ENCODE measurements at places on chromosomes 12 and 14.

- DNase-seq, result peak; percentile 45
Measured at GRCh38 chr14:59870277-59871165, at the start of gene RTN1. Gene RTN1, minus strand, starts transcription at chr14:59870776. Its CDS starts 146 bp downstream, at chr14:59870630.

- no peak for DNase-seq
Measured at GRCh38 chr12:129530517-129530916, 373.3 kb downstream of the TMEM132D start.

- no peak for DNase-seq
Measured at GRCh38 chr12:101097829-101098580, 112.0 kb downstream of the SLC5A8 start.

DNA sequence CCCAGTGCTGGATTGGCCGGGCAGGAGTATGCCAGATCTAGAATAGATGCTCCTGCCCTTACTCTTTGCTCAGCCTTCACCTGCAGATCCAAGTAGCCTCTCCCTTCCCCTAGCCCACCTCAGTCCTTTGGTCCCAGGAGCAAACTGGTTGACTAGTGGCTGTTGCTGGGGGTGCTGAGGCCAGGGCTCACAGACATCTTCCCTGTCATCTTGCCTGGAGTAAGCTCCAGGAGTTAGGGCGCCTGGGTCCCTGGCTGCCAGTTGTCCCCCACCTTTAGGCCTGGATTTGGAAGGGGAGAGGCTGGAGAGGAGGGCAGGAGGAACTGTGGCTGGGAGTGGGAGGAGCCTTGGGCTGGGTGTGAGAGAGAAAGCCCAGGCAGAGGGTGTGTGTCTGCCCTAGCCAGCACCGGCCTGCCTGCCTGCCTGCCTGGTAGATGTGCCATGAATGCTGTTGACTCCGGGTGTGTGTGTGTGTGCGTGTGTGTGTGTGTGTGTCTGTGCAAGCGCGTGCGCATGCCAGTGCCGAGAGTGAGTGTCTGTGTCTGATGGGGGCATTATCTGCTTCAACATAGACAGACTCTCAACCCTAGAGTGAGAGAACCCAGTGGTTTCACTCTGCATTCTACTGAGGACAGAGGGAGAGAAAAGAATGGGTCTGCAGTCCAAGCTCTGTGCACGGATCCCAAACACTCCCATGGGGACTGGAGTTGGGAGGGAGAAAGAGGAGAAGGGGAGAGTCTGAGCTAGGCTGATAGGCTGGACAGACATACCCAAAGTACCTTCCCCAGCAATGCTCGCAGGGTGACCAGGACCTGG, 845 bp upstream of the RARG start:
- peak; percentile 58 for DNase-seq

DNA sequence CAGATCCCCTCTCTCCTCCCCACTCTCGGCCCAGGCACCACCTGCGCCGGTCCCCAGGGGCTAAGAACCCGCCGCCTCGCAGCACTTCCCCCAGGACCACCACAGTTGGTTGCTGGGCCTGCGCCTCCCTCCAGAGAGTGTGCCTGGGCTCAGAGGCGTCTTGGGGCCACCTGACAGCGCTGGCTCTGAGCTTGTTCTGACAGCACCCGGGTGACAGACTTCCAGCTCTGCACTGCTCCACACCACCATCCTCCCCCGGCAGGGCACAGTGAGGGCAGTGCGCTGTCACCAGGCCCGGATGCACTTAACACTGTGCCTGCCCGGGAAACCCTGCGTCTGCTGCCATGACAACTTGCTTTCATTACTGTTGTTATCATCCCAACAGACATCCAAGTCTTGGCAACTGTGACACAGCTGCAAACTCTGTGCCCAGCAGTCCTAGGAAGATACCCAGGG, 6.6 kb downstream of the BRF1 start:
- peak; percentile 34 for DNase-seq

- peak; percentile 83 for DNase-seq
Measured at GRCh38 chr12:124709722-124710687, 142.6 kb upstream of the NCOR2 start.

GRCh38 chr14:75088566-75089373, 19.3 kb downstream of the ZC2HC1C start:
- peak; percentile 65 for DNase-seq

DNA sequence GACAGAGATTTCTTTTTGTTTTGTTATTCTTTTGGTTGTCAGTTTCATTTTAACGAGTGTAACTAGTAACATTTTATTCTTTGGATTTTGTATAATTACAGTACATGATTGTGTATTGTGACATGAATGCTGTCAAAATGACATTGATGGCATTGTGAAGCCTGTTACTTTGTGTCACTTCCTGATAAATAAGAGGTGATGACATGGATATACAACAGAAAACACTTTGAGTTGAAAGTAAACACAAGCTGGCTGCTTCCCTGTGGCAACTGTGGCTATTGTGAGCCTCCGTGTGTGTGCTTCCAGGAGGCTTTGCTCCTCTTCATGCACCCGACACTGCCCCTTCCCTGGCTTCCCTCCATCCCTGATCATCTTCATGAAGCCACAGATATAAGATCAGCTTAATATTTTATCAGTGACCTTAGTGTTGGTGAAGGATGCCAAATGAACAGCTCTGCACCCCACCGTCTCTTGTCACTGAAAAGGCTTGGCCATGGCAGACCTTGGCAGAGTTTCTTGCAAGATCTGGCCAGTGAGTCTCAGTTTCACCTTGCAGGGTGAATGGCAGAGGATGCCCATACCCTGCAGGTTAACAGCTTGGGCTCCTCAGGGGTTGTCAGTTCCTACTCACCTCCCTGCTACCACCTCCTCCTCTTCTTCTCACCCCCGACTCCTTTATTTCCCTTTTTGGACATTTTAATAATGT, 191.9 kb downstream of the EPS8 start:
- no peak for DNase-seq

- no peak for DNase-seq
Measured at GRCh38 chr12:110940933-110941332, 20.6 kb upstream of the MYL2 start.

- no peak for DNase-seq
Measured at GRCh38 chr12:114919479-114919878, 235.5 kb upstream of the TBX3 start.

DNA sequence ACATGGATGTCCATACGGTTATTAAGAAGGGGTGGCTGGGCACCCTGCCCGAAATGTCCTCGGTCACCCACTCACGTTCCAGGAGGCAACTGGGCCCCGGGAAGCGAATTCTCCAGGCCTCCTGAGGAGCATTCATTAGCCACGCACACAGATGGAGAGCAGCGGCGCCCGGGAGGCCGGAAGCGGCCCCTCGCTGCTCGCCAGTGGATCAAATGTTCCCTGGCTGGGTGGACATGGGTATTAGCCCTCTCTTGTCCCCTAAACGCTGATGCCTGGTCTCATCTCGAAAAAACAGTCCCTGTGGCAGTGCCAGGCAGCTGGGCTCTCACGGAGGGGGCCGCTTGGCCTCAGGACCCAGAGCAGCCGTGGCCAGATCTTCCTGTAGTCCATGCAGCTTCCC, 59.0 kb upstream of the DLK1 start:
- no peak for DNase-seq

- DNase-seq, result no peak
Measured at GRCh38 chr12:2168808-2169207, 116.0 kb downstream of the CACNA1C start.

GRCh38 chr12:50699940-50700339, 64.0 kb upstream of the ATF1 start:
- no peak for DNase-seq

- DNase-seq, result peak; percentile 79
Measured at GRCh38 chr12:46357438-46358324, 14.9 kb downstream of the SLC38A2 start.

DNA sequence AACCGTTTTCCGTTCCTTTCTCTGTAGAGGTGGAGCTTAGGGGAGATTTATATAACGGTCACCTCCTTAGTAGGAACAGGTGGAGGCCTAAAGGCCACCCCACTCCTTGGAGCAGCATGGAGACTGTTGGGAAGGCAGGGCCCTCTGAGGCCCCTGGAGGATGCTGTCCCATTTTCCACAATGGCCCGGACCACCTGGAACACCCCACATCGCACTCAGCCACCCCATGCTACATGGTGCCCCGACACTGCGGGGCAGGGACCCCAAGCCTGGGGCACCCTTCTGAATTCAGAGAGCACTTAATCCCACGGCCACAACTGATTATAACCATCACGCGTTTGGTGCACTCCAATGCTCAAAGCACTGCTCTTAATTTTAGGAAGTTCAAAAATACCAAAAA, 41.4 kb downstream of the C14orf132 start:
- no peak for DNase-seq

DNA sequence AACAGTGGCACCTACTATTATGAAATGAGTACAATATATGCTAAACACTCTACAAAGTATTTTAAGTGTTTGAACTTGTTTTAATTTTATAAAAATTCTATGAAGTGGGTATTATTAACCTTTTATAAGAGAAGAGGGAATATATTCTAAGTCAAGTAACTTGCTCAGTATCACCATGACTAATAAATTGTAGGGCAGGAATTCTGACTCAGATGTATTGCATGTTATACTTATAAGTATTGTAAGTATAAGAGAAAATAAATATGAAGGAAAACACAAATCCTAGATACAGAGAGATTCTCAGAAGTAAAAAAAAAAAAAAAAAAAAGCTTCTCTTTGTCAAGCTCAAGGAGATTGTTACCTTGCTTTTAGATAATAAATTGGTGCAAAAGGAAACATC, 893.2 kb downstream of the SLC16A7 start:
- peak; percentile 32 for DNase-seq

DNA sequence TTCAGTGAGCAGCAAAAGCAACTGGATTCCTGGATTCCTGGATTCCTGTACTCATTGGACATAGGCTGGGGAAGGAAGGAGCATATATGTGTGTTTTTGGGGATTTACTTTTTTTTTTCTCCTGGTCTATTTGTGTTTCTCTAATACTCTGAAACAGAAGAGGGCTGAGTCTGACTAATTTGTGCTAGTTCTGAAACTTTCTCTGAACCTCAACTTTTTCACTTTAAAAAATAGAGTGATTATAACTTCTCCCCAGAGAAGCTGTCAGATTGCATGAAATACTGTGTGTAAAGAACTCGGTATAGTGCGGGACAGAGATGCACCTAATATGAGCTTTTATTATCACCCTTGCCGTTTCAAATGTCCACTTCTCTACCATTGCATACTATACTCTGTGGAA, 529.5 kb downstream of the TMTC2 start:
- DNase-seq, result no peak

DNA sequence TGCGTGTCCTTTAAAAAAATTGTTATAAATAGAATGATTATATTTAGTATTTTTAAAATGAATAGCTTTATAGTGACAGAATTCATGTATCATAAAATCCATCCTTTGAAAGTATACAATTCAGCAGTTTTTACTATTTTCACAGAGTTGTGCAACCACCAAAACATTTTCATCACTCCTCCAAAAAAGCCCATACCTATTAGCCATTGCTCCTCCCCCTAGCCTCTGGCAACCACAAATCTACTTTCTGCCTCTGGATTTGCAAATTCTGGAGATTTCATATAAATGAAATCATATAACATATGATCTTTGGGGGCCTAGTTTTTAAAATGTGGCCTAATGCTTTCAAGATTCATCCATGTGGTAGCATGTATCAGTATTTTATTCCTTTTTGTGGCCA, 117.9 kb upstream of the MED13L start:
- DNase-seq, result peak; percentile 89

All from fibroblast of skin of scalp (primary cell).